ENCODE measurements at places on chromosomes 1 and 21.

DNA sequence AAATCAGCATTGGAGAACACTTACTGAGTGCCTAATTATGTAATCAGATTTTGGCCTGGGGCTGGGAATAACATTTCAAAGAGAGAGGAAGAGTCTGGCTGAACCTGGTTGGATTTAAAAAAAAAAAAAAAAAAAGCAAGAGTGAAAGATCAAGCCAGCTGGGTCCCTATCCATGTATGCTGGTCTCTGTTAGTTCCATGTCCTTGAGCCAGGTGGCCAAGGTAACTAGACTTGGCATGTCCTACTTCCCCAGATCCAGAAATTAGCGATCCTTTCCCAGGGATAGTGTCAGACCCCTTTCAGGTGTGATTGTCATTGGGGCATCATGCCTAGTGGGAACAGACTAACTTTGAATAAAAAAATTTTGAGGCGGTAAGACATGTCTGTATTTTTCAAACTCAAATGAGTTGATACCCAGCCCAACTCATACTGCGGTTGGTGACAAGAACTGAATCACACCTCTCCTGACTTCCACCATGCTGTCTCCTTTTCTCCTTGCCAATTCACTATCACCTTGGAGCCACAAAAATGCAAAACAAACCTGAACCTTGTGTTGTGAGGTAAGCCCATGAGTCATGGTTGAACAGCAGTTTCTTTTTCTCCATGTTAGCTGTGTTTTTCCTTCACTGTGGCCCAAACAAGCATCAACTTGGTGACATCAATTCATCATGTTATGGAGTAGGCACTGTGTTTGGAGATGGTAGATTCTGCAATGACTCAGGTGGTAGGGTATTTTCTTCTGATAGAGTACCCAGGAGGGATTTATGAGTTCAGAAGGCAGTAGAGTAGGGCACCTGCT, 24.5 kb upstream of the PPP2R5A start:
- peak; percentile 82 for DNase-seq

DNA sequence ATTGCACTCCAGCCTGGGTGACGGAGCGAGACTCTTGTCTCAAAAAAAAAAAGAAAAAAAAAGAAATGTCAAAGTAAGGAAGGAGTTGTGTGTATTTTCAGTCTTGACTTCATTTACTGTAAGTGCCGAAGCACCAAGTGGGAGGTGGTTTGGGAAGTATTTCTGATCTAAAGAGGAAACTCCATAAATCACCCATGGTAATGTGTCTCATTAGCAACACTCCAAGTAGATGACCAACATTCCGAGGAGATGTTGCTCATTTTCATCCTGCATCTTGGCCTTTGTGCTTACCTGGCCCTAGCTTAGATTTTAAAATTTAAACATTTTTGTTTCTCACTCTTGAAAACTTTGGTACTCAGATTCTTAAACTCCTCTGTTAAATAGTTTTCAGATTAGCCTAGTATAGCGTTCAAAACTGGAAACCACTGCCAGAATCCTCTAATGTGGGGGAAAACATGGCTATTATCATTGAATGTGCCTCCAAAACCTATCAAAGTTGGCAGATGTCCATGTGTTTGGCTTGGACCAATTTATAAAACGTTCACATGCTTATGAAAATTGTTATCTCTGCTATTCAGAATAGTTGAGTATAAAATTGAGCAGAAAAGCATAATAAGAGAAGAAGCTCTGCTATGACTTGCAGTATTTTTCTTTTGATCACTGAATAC, 110.4 kb downstream of the NFIA start:
- DNase-seq = no peak

DNA sequence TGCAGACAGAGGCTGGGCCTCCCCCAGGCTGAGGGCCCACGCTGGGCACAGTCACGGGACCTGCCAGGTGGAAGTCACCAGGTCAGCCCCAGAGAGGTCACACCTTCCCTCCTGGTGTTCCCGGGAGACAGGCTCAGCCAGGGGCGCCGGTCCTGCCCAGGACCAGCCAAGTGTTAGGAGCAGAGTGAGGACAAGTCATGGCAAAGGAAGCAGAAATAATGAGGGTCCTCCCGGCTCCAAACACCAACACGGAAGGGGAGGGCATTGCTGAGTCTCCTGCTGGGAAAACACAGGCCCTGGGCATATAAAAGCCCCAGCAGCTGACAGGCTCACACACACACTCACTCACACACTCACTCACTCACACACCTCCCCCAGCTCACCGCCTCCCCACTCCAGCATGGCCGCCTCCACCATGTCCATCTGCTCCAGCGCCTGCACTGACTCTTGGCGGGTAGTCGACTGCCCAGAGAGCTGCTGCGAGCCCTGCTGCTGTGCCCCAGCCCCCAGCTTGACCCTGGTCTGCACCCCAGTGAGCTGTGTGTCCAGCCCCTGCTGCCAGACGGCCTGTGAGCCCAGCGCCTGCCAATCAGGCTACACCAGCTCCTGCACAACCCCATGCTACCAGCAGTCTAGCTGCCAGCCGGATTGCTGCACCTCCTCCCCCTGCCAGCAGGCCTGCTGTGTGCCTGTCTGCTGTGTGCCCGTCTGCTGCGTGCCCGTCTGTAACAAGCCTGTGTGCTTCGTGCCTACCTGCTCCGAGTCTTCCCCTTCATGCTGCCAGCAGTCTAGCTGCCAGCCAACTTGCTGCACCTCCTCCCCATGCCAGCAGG, at the start of gene KRTAP10-10:
Gene KRTAP10-10 (plus strand): TSS at position 339 of the 833 bp plus-strand sequence. CDS start 62 bp downstream, at position 401.
- no peak for DNase-seq

- DNase-seq = no peak
Measured at GRCh38 chr1:119732465-119733168, 20.9 kb downstream of the PHGDH start.

DNA sequence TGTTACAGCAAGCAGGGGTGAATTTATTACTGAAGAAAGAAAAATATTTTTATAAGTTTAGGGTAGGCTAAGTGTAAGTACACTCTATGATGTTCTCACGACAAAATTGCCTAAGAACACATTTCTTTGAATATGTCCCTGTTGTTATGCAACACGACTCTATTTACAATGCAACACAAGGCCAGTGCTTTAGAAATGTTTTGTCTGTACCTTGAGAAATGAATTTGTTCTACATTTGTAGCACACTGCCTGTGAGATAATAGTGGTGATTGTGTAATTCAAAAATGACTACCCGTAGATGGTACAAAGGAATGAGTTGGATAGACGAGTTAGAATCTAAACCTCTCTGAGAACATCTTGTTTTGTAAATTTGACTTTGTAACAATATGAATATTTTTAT, 63.7 kb upstream of the IGSF5 start:
- no peak for DNase-seq

- no peak for DNase-seq
Measured at GRCh38 chr21:23131177-23131576, 2133.0 kb downstream of the NCAM2 start.

DNA sequence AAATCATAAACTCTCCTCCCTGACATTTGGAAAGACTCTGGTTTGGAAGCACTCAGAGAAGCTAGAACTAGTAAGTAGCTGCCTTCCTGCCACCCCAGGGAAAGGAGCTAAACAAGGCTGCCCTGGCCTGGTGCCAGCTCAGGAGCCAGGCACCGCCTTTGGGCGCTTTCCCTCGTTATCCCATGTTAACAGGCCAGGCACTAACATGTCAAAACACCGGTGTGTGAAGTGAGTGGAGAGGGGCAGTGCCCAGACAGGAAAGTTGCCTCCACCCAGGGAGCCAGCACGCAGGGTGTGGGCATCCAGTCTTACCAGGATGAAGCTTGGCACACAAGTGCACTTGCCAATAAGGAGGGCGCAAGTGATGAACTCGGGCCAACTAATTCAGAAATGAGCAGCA, 346.8 kb downstream of the RRAGC start:
- DNase-seq = no peak

DNA sequence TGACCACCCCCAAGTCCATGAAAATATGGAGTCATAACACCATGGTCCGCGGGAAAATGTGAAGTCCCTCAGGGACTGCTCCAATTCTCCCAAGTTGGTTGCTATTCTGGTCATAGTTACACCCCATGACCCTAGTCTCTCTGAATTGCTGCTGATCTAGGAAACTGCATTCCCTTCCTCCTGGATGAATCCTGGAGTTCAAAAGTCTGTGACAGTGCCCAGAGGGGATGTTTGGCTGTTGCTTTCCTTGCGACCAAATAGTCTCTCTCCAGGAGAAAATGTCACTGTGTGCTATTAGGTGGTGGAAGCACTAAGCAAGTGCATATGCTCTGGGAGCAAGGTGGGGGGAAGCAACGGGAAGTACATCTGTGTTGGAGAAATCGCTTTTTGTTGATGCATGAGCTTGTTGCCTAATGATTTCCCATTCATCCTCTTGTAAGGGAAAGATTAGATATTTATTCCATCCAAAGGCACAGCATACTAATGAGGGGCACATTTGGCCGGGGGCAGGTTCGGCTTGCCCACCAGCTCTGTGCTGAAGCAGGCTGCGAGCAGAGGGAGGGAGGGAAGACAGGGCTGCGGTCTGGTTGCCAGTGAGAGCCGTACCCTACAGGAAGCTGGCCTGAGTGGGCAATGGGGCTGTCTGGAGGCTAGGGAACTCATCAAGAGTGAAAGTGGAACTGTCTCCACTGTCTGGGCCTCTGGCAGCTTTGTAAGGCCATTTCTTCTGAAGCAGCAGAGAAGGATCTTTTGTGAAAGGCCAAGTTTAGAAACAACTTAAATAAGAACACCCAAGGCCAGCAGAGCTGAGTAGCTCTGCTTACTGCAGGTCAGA, 27.2 kb downstream of the SYT6 start:
- DNase-seq = no peak

DNA sequence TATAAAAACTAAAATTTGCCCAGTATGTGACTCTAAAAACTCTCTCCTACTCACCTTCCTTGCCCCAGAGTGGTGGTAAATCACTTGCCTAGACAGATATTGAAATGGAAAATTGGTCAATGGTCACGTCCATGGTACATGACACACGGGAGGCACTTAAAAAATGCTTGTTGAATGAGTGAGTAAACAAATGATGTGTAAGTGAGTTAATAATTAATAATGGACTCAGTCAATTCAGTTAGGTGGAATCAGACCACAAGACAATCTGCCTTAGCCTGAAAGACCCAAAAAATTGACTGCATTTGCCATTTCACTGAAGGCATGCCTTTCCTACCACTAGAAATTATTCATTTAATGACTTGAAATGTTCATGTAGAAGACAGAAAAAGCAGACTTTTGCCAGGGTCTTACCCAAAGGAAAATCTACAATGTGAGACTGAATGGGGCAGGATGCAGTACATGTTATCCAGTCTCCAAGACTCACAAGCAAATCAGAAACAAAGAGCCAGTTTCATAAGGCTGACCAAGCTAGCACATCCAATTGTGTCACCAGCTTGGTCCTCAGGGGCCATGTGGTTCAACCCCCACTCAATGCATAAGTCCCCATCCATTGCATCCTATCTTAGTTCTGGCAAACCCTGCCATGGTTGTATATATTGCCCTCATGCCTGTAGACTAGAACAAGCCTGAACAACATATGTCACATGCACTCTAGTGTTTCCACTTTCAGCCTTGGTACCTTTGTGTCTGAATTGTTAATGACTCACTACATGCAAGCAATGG, 73.6 kb downstream of the TBX15 start:
- DNase-seq = peak; percentile 44

DNA sequence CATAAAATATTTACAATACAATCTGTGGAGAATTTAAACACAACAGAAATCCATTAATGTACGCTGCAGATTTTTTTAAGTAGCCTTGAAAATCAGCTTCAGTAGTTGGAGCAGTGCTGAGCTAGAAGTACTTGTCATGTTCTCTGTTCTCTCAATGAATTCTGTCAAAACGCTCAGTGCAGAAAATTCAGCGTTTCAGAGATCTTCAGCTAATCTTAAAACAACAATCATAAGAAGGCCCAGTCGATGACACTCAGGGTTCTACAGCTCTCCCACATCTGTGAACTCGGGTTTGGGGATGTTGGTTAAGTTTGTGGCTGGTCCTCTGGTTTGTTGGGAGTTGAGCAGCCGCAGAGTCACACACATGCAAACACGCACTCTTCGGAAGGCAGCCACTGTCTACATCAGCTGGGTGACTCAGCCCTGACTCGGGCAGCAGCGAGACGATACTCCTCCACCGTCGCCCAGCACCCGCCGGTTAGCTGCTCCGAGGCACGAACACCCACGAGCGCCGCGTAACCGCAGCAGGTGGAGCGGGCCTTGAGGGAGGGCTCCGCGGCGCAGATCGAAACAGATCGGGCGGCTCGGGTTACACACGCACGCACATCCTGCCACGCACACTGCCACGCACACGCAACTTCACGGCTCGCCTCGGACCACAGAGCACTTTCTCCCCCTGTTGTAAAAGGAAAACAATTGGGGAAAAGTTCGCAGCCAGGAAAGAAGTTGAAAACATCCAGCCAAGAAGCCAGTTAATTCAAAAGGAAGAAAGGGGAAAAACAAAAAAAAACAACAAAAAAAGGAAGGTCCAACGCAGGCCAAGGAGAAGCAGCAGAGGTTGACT, 161.2 kb downstream of the RUNX1 start:
- DNase-seq = peak; percentile 76

DNA sequence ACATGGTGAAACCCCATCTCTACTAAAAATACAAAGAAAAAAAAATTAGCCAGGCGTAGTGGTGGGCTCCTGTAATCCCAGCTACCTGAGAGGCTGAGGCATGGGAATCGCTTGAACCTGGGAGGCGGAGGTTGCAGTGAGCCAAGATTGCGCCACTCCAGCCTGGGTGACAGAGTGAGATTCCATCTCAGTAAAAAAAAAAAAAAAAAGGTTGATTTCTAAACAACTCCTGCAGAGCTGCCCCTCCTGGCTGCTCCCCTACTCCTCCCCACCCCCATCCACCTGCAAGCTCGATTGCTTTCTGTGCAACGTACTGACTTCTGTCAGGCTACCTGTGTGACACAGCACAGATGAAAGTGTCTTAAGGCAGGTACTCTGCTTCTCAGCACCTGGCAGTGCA, 13.3 kb downstream of the ETV3L start:
- DNase-seq = no peak

- DNase-seq = no peak
Measured at GRCh38 chr1:181140398-181140797, 51.9 kb downstream of the IER5 start.

GRCh38 chr1:150083907-150084306, 16.3 kb downstream of the VPS45 start:
- no peak for DNase-seq

DNA sequence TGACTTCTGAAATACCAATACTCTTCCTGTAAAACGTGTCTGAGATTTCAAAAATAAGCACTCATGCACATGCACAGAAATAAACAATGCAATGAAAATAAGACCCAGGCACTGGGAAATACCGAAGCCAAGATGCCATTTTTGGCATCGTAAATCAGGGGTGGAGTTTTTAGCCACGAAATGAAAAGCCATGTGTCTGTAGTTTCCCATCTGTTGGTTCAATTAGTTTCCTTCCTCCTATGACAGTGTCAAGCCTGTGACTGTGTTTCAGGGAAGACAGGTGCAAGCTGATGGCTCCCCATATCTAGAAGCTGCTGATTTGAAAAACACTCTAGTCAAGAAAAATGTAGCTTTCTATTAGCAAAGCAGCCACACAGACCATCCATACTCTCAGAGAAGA, 480.4 kb upstream of the CAMK1G start:
- DNase-seq = no peak

GRCh38 chr1:90580176-90580575, 136.9 kb downstream of the BARHL2 start:
- DNase-seq = no peak

GRCh38 chr1:36515315-36516138, 32.8 kb upstream of the CSF3R start:
- no peak for DNase-seq
